ENCODE measurements at places on chromosomes 4 and X.

DNA sequence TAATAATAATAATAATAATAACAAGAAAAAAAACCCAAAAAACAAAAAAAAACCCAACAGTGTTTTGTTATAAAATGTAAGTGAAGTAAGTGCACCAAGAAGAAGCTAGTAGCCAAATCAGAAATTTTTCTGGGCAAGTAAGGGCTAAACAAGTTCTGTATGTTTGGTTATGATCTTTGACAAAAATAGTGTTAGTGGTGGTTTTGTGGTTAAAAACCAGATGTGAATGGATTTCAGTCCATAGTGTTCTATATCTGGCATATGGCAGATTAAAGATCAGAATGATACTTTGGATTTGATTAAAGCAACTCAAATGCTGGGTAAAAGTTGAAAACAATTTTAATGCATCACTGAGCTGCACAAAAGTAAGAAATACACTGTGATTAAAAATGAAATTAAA, 116.5 kb upstream of the NDST4 start:
- no peak for DNase-seq

GRCh38 chrX:48910926-48911411, 477 bp downstream of the SLC35A2 start:
- no peak for DNase-seq

DNA sequence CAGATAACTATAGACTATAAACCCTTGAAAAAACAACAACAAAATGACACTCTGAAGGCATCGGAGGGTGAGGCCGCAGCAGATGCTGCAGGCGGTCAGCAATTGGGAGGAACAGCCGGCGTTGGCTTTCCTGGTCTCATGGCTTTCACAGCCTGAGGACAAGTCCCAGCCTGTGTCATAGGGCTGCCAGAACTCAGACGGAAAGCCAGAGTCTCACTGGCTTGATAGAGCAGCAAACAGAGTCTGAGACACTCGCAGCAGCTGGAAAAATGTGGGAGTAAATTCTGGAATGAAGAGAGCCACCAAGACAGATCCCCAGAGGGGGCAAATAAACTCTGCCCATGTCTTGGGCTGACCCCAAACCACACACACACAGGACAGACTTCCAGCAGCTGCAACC, 86.3 kb downstream of the PPP2R2C start:
- DNase-seq: no peak

GRCh38 chr4:3640587-3640962, 108.4 kb upstream of the LRPAP1 start:
- no peak for DNase-seq

GRCh38 chrX:9539605-9540387, 74.9 kb downstream of the TBL1X start:
- DNase-seq: no peak

- DNase-seq: no peak
Observed at GRCh38 chr4:1603413-1604135, 80.5 kb downstream of the FAM53A start.

DNA sequence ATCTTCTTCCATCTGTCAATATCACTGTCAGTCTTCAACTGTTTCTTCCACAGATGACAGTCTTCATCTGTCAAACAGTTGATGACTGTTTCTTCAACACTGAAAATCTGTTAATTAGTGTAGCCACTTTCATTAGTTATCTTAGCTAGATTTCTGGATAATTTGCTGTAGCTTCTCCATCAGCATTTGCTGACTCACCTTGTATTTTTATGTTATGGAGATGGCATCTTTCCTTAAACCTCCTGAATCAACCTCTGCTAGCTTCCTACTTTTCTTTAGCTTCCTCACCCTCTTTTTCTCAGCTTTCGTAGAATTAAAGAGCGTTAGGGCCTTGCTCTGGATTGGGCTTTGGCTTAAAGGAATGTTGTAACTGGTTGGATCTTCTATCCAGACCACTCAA, 25.1 kb downstream of the USP53 start:
- DNase-seq: no peak

- peak; percentile 11 for DNase-seq
Observed at GRCh38 chr4:78937837-78938236, 1.4 kb downstream of the PAQR3 start.

DNA sequence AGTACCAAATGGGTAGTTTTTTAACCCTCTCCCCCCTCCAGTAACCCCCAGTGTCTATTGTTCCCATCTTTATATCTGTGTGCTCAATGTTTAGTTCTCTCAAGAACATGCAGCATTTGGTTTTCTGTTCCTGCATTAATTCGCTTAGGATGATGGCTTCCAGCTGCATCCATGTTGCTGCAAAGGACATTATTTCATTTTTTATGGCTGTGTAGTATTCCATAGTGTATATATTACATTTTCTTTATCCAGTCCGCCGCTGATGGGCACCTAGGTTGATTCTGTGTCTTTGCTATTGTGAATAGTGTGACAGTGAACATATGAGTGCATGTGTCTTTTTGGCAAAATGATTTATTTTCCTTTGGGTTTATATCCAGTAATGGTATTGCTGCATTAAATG, 31.9 kb upstream of the CLTRN start:
- DNase-seq: no peak

DNA sequence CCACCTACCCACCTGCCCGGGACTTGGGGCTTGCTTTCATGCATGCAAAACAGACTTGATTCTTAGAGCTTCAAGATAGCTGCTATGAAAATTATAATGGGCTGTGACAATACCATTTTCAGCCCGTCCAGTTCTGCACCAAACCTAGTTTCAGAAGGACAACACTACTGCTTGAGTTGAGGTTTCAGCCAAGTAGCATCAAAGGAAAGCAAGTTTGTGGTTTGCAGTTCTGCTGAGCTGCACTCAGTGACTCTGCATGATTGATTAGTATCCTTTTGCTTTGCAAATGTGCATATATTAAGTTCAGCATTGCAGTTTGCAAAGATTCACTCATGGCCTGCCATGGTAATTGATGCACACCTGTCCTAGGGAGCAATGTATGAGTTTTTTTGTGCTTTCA, 442.7 kb downstream of the RPA4 start:
- DNase-seq: no peak

Data from kidney glomerular epithelial cell (primary cell).